ENCODE measurements at places on chromosomes 6 and 20. TPM values are rescaled to one million over a fixed set of nuclear protein-coding genes. Genes with fewer than 3 reads are reported as not detected.
A peak's percentile ranks its signal among the peaks of the same experiment; 100 is the strongest.

ANGPT4 gene
- total RNA-seq, result not detected

LY6G6F gene
- total RNA-seq, result not detected

SAMD3 gene
- total RNA-seq, result 3.1 TPM

BANF2 gene
- not detected for total RNA-seq

TBC1D20 gene
- total RNA-seq, result 41.4 TPM

- DNase-seq, result no peak
Observed at GRCh38 chr20:61556111-61556510, 304.1 kb downstream of the CDH4 start.

GRCh38 chr6:98047871-98048270, 764.9 kb upstream of the MMS22L start:
- no peak for DNase-seq

DNA sequence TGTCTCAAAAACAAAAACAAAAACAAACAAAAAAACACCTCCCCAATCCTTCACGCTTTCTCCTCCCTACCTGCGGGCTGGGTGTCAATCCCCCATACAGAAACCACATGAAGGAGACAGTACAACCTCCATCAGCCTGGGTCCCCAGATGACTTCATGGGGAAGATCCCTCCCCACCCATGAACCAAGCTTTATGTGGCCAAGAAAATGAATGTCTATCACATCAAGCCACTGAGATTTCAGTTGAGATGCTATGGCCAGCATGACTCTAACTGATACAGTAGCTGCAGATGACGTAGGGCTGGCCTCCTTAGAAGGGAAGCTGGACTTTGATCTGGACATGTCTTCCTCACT, 21.2 kb upstream of the BNIP5 start:
- peak; percentile 19 for DNase-seq

DNA sequence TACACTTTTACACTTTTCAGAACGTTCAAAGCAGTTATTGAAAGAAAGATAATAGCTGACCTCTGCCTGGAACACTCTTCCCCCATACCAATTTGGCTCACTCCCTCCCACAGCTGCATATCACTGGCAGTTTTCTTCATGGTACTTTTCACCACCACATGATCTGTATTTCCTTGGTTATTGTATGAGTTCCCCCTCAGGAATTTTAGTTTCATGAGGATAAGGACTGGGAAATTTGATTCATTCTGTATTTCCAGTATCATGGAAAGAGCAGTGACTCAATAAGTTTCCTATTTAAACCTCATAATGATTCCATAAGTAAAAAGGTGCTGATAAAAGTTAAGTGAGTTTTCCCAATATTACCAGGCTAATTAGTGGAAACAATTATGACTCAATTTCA, 16.0 kb downstream of the HTR1B start:
- DNase-seq, result no peak

GRCh38 chr20:58701431-58702160, 9.0 kb downstream of the NPEPL1 start:
- DNase-seq, result no peak
